ENCODE measurements at places on chromosomes 4 and X.

DNA sequence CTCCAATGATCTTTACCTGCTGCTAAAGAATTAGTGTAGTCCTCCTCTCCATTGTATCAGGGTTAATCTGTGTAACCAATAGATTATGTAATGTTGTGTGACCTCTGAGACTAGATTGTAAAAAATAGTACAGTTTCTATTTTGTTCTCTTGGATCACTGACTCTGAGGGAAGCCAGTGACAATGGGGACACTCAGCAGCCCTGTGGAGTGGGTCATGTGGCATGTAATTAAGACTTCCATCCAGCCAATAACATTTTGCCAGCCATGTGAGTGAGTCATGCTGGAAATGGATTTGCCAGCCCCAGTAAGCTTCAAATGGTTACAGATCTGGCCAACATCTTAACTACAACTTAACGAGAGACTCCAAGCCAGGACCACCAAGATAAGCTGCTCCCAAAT, 332.3 kb downstream of the PTTG2 start:
- DNase-seq: no peak

DNA sequence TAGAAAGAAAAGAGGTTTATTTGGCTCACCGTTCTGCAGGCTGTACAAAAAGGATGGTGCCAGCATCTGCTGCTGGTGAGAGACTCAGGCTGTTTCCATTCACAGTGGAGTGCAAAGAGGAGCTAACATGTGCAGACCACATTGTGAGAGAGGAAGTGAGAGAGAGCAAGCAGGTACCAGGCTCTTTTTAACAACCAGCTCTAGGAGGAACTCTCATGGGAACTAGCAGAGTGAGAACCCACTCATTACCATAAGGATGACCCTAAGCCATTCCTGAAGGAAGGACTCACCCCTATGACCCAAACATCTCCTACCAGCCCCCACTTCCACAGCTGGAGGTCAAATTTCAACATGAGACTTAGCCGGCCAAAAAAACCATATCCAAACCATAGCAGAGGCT, 158.6 kb upstream of the ADGRL3 start:
- no peak for DNase-seq

DNA sequence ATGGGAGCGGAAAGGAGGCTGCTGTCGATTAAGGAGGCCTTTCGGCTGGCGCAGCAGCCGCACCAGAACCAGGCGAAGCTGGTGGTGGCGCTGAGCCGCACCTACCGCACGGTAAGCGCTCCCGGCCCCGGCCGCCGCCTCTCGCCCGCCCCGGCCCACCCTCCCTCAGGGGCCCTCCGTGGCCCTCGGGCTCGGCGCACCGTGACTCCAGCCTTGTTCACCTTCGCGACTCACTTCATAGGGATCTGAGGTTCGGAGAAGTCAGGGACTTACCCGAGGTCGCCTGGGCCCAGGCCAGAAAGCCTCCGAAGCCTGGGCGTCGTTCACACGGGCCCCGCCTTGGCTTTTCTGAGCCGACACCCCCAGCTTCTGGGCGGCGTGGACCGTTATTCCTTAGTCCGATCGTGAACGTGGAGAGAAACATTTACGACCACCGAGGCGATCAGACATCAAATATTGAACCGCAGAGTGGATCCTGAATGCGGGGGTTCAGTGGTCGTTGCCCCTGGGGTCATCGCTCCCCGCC, 362 bp downstream of the NCAPG start:
- no peak for DNase-seq

- DNase-seq: no peak
Observed at GRCh38 chr4:153553819-153554170, 87.6 kb downstream of the TMEM131L start.

GRCh38 chr4:26058537-26058936, 144.5 kb downstream of the SMIM20 start:
- DNase-seq: no peak

All from HS-5 (cell line).